ENCODE measurements at places on chromosomes 11 and 22.
A peak's percentile ranks its signal among the peaks of the same experiment; 100 is the strongest.

DNA sequence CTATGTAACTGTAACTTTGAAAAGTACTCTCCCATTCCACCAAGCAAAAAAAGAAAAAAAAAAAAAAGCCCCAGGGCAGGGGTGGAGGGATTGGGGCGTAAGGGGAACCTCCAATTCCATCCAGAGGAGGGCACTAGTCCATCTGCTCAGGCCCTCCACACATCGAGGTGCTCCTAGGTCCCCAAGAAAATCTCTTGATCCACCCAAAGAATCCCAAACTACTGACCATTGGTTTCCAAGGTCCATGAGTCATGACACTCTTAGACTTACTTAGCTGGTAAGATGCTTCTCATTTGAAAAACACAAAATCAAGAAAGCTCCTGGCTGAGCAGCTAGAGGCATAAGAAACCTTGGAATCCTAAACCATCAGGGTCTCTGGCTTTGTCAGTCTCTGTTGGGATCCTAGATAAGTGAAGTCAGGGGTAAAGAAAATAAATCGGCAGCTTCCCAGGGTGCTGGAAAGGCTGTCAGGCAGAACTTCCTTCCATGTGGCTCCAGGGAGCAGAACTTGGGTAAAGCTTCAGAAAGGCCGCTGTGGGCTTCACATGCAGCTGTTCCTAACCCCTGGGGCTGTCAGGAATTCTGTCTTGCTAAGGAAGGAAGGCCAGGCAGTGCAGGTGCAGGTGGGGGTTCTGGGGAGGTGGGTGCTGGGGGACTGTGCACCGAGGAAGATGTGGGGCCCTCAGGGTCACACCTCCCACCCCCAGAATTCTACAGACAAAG, 49.4 kb upstream of the ADA2 start:
- no peak for DNase-seq

GRCh38 chr11:69920345-69921127, 101.3 kb upstream of the FGF3 start:
- no peak for DNase-seq

- DNase-seq = no peak
Measured at GRCh38 chr11:100141201-100141600, 545.9 kb upstream of the ARHGAP42 start.

GRCh38 chr11:65121447-65121864, 478 bp downstream of the FAU start:
- DNase-seq = no peak

GRCh38 chr11:121071846-121072450, 29.1 kb upstream of the TECTA start:
- no peak for DNase-seq

GRCh38 chr11:5476186-5476819, 12.2 kb upstream of the OR52D1 start:
- DNase-seq = peak; percentile 32

DNA sequence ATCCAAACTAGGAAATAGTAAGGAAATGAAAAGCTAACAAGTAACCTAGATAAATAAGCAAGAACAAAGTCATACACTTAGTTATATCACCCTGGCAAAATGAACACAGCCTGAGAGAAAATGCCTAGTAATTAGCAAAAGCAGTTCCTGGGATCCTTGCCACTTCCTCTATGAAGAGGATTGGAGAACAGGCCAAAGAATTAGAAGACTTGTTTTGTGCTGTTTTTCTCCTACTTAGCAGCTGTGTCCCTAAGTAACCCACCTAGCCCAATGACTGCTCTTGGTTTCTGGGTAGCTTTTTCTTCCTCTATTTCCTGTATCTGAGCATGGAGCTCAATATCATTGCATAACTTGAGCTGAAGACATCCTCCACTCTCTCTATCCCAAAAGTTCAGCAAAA, 713.9 kb downstream of the ETS1 start:
- no peak for DNase-seq

DNA sequence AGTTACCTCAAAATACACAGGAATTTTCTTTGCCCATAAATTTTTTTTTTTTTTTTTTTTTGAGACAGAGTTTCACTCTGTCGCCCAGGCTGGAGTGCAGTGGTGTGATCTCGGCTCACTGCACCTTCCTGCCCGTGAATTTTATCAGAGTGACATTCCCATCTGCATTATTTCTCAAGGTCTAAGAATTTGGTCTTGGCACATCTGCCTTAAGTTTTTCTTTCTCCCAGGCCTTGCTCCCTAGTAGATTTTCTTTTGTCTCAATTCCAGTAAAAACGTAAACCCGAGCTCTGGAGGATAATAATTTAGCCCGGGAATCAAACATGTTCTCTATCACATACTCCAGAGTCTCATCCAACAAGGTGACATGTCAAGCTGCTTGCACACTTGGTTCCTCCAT, 12.4 kb downstream of the TRIM6 start:
- DNase-seq = no peak

All from left cardiac atrium (tissue), 4 donors.